Stimulated activated CD8-positive, alpha-beta memory T cell treated with anti-CD3 and anti-CD28 coated beads, Interleukin-15, amount 100 ng/mL, for 4 hours (primary cell): ENCODE measurements at places on chromosomes 6 and 20.

GRCh38 chr20:14717134-14717999 is 380.0 kb upstream of the FLRT3 start:
- DNase-seq, result no peak

DNA sequence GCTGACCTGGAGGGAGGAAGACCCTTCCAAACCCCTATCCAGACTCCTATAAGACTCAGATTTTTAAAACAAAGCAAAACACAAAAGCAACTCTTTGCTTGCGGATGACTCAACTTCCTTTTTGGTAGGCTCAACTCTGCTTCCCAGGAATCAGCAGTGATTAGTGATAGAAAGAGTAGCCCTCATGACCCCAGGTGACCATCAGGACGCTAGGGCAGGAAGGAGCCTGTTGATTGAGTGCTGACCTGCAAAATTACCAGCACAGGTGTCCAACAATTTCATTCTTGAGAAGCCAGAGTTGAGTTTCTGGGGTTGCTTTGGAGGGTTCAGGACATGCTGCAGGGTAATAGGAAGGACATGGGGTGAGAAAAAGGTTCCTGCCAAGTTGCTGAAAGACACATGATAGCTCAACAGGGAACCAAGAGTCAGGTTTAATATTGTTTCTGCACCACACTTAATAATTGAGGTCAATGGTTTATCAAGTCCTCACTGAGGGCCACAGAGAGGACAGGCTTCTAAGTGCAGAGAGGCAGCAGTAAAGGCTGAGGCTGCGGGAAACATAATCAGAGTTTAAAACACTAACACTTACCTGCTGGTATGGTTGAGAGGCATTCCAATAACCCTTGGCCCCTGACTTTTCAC is 67.4 kb upstream of the BMP2 start:
- DNase-seq, result no peak

DNA sequence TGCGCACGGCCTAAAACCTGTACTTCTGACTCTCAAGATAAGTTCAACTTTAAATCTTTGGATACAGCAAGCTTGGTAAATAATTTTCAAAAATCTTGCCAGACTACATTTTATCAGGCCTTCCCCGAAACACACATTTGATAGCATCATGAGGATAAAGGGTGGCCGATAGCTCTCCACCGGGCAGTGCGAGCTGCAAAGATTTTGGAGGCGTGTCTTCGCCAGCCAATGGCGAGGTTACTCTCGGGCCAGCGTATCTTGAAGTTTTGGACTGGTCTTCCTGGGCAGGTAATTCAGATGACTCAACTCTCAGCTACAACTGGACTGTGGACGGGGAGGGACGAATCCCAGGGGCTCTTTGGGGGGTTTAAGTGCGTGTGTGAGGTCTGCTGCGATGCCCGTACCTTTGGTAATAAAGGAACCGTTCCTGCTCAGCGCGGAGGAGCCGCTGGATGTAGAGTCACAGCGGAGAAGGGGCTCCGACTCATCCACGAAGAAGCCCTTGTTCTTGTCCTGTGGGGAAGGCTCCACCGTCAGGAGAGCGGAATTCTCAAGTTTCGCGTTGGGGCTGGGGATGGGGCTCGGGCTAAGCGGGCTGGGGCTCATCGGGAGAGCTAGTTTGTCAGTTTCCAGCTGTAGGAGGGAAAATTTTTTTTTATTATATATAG is 75.3 kb downstream of the TNFRSF21 start:
- no peak for DNase-seq

DNA sequence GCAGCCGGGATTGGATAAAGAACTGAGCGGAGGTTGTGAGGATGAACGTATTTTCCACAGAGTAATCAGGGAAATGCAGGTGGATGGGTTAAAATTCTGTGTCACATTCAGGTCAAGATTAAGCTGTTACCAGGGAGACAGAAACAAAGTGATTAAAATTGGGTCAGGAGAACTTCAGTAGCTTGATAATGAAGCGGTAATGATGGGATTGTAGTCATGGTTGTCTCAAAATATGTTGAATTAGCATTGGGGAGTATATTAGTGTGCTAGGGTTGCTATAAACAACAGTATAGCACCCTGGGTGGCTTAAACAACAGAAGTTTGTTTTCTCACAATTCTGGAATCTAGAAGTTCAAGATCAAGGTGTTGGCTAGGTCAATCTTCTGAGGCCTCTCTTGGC is 155.5 kb downstream of the GJA1 start:
- DNase-seq, result no peak

DNA sequence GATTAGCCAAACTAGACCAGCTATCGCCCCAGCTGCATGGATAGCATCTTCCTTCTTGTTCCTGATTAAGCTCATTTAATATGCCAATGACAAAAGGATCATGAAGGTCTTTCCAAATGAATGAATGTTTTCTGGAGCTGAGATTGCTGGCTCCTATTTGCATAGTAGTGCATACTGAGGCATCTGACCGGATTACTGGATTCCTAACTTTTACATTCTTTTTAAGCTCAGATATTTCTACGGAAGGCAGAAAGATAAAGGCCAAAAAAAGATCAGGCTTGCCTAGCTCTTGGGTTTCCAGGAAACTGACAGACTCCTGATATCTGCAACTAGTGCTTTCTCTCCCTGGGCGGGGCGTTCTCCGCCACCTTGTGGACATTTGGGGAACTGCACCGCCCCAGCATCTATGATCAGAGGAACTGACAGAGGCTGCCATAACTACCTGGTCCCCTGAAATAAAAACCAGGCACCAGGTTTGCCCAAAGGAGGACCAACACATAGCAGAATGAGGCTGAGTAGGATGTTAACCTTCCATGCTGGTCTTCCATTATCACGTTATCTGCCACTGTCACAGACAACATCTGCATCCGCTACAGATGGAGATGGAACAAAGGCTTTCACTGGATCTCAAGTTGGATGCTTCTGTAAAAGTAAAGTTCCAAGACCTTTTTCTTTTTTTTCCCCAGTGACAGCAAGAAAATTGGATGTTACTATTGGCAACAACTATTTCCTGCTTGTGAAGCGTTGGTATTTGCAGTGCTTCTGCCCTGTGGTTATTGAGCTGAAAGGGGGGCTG is 33.2 kb downstream of the NT5E start:
- DNase-seq, result peak; percentile 64

DNA sequence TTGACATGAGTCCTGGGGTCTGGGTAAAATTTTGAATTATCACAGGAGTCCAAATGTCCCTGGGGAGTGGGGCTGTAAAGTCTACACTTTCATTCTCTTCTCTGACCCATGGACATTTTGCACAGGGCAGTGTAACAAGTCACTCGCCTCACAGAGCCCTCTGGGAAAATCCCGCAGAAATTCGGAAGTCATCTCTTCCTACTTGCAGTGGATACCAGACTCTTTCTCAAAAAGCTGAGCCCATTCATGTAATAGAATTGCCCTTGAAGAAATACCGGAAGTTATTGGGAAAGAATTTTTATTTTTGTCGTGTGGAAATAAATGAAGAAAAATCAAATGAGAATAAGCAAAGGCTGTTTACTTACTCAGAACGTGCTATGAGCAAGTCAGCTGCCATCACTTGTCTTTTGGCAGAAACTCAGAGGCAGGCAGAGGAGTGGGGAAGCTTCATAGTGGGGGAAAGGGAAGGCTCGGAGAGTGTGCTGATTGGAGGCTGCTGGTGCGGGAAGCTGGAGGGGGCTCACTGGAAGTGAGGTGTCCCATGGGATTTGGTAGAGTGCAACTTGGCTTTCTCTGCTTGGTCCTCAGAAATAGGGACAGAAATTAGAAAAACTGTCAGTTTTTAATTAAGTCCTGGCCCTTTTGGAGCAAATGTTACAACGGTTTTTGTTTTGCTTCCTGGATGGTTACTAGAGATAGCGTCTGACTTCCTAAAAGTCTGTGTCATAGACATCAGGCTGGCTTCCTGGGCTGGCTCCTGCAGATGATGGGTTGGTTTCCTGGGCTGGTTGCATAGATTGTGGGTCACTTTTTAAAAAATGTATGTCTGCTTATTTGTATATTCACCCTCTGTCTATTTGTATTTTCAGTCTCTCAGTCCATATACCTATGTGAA is 79.8 kb upstream of the EEF1E1 start:
- no peak for DNase-seq

- no peak for DNase-seq
These were observed 82.3 kb downstream of the CEBPB start for GRCh38 chr20:50272724-50273446.

DNA sequence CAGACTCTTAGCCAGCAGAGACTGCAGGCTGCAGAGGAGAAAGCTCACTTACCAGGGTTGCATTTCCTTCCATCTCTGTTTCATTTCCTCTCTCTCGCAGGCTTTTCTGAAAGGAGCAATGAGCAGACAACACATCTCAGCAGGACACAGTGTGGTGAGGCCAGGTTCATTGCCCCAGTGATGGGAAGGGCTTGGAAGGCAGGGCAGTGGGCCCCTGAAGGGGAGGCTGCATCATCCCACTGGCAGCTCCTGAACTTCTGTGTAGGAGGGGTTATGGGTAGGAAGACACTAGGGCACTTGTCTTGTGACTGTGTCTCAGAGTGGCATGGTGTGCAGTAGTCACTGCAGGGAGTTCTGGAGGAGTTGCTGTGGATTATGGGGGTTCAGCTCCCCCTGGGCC is 246.8 kb downstream of the QKI start:
- DNase-seq, result no peak

- DNase-seq, result no peak
These were observed 120.1 kb downstream of the AIG1 start for GRCh38 chr6:143180826-143181225.

DNA sequence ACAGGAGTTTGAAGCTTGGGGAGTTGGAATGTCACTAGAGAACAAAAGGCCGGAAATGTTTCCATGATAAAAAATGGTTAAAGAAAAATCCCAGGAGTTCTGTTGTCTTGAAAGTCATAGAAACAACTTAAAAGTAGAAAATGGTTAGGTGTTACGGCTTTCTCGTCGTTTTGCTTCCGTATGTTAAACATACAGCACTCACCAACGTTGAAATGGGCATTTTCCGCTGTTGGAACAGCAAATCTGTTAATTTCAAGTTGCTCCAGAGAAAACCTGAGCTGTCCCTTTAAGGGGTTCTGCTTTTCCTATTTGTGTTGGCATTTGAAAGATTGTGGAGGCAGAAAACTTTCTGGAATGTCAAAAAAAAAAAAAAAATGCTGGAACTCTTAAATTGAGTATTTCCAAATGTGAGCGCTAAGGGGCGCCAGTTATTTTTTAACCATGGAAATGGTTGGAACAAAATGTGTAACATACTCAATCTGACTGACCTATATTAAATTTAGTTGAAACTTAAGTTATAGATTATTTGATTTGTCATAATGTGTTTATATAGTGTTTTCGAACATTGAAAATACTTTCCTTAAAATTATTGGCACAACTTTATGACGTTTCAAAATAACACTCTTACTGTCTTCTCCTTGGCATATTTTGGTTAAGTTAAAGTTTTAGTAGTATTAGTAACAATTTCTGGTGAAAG is 2.2 kb downstream of the QKI start:
- no peak for DNase-seq

GRCh38 chr6:79004239-79004638 is 73.8 kb downstream of the PHIP start:
- no peak for DNase-seq

- DNase-seq, result no peak
These were observed 40.0 kb downstream of the RANBP9 start for GRCh38 chr6:13671548-13672127.

- DNase-seq, result peak; percentile 10
These were observed 74.9 kb downstream of the FOXO3 start for GRCh38 chr6:108635505-108636226.

DNA sequence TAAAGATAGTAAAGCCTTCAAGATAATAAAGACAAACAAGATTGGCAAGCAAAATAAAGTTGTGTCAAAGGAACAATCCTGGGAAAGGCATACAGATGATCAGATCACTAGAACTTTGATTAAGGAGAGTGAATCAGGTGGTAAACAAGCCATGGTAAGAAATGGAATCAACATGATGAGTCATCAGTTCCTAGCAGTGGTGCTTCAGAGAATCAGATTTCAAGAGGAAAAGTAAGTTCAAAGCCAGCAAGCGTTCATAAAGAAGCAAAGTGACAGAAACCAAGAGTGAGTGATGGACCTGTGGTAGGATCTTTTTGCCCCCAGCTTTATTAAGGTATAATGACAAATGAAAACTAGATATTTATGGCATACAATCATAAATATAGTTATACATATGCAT is 340.4 kb downstream of the TPBG start:
- no peak for DNase-seq

DNA sequence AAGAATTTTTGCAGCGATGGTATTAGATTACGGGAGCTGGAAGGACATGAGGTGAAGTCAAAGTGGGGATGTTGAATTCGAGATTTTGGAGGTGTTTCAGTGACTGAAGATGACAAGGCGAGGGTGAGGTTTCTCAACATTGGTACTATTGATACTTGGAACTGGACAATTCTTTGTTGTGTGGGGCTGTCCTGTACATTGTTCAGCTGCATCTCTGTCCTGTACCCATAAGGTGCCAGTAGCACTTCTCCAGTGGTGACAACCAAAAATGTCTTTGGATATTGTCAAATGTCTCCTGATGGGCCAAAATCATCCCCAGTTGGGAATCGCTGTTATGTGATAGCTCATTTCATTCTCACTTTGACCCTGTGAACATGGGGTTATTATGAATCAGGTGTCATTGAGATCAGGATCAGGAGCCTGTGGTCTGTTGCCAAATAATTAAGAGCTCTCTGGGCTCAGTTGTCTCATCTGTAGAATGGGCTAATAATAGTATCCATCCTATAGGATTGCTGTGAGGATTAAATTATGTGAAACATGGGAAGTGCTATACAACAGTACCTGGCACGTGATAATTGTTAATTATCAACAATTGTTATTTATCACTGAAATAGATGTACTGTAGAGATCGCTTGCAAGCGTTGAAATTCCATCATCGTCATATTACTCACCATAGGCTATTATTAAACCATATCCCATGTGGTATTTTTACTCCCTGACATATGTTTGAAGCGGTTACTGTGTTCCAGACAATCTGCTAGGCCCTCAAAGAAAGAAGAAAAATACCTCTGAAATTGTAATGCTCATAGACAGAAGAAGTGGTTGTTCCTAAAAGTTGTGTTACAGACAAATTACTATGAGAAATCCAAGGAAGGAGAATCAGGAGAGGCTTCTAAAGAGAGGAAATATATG is 48.5 kb upstream of the TTPAL start:
- no peak for DNase-seq

- DNase-seq, result no peak
These were observed 754 bp downstream of the YWHAB start for GRCh38 chr20:44886266-44886651.

- DNase-seq, result no peak
These were observed 298.2 kb upstream of the MARCKS start for GRCh38 chr6:113558966-113559365.

DNA sequence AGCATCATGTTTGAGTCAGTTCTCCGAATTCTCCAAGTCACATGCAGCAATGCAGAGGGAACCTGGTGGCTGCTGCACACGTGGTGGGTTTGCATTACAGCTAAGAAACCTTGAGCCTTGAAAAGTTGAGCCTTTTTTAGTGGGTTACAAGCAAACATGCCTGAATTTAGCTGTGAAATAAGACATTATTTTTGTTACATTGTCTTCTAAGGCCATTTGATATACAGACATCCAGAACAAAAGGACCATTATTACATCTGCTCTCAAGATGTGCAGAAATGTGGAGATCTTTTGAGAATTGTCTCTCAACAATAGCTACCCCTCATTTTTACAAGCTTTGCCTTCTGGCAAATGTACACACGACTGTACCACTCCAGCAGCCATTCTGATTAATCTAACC is 720.5 kb upstream of the SLC35B3 start:
- no peak for DNase-seq
